ENCODE measurements at places on chromosomes 2 and 18. TPM values are rescaled to one million over a fixed set of nuclear protein-coding genes. Genes with fewer than 3 reads are reported as not detected.

CIB4 gene
- not detected for total RNA-seq

SNRNP200 gene
- 156 TPM for total RNA-seq

FOXD4L1 gene
- total RNA-seq: 0.23 TPM

AFTPH gene
- total RNA-seq: 39.2 TPM

AMMECR1L gene
- total RNA-seq: 14.3 TPM

SMYD1 gene
- total RNA-seq: not detected

ASXL3 gene
- not detected for total RNA-seq

Data from activated CD4-positive, alpha-beta memory T cell treated with anti-CD3 and anti-CD28 coated beads, Interleukin-2, amount 10 ng/mL, durations not matched to agents 7 days and 5 days (primary cell).